ENCODE measurements at places on chromosomes 3 and 15. TPM values are rescaled to one million over a fixed set of nuclear protein-coding genes. Genes with fewer than 3 reads are reported as not detected.

Gene C3orf52
- 5.7 TPM for total RNA-seq

Gene GP9
- total RNA-seq = not detected

Gene STX19
- total RNA-seq = not detected

Gene ADPRH
- 8.3 TPM for total RNA-seq

Gene CRYGS
- 1.4 TPM for total RNA-seq

Gene BNC1
- total RNA-seq = 14.2 TPM

Gene IREB2
- 23.5 TPM for total RNA-seq

Gene CYP1A1
- total RNA-seq = 1.2 TPM
